LHCN-M2 (cell line): ENCODE measurements at places on chromosomes 4 and X. TPM values are rescaled to one million over a fixed set of nuclear protein-coding genes. Genes with fewer than 3 reads are reported as not detected.

- no peak for DNase-seq
These were observed 1.6 kb upstream of the NAT8L start for GRCh38 chr4:2057382-2058065.

DNA sequence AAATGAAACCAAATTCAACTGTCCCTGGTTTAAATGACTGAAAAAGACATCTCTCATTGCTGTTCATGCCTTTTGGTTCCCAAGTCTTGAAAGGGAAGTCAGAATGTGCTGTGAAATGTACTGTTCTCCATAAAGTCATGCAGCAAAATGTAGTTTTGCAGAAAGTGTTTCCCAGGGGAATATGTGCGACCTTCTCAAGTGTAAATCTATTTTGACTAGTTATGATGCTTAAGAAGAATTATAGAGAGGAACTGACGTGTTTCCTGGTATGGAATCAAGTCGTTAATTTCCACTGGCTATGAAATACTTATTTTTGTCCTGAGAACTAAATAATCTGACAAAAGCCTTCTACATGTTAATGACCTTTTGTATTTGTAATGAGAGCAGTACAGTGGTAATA, 223.1 kb downstream of the CLCN4 start:
- no peak for DNase-seq

- peak; percentile 34 for DNase-seq
These were observed 425.7 kb downstream of the GPAT3 start for GRCh38 chr4:83961575-83961974.

GRCh38 chr4:165190591-165191347, 16.6 kb upstream of the KLHL2 start:
- DNase-seq = no peak

DNA sequence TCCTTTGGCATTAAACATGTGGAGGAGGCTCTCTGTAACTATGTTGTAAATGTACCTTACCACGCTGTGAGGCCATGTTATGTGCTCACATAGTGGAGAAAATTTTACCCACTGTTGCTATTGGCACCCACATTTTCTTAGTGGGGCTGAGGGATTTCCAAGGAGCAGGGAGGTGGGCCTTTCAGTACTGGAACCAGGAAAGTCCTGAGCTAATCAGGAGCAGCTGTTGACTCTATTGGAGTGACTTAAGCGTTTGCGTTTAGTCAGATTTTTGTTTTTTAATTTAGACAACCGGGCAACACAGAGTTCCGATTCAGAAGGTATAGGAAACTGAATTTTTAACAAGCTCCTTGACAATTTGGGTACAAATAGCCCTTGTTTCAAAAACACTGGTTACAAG, 30.7 kb upstream of the WDR17 start:
- no peak for DNase-seq

ZNF81 gene
- 2.1 and 3.6 TPM in 2 replicates for total RNA-seq

RADX gene
- 1.3 and 1.7 TPM in 2 replicates for total RNA-seq

CENPVL1 gene
- 0.11 TPM in 1 of 2 replicates, not detected in the other for total RNA-seq

DDX53 gene
- total RNA-seq = not detected in 2 replicates
